ENCODE measurements at places on chromosomes 7 and 10.

DNA sequence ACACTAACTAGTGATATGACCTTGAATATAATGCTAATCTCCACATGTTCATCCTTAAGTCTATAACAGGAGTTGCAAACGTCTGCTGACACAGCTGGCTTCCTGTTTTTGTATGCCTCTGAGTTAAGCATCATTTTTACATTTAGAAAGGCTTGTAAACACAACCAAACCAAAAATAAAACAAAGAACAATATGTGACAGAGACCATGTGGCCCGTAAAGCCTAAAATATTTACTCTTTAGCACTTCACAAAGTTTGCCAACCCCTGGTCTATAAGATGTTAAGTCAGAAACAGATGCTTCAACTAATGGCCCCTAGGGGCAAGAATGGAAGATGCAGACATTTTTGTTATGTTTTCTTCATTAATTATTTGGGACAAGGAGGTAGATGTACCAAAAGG, 109.3 kb downstream of the CPEB3 start:
- no peak for DNase-seq

DNA sequence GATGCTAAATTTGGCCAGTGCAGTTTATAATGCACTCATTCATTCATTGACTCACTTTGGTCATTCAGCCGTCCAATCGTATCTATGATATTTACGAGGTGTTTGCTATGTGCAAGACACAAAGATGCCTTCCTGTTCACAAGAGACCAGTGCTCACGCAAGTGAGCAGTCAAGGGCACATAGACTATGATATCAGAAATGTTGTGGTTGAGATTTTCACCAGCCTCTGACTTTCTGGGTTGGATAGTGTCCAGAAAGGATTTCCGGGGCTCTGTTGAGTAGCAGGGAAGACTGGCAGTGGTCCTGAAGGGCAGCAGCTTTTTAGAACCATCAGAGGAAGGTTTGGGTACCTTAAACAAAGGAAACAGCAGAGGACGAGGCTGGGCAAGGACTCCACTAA, 191.8 kb downstream of the GALNT17 start:
- no peak for DNase-seq

- DNase-seq: peak; percentile 61
Observed at GRCh38 chr10:97714401-97715258, 1.1 kb downstream of the MARVELD1 start.

DNA sequence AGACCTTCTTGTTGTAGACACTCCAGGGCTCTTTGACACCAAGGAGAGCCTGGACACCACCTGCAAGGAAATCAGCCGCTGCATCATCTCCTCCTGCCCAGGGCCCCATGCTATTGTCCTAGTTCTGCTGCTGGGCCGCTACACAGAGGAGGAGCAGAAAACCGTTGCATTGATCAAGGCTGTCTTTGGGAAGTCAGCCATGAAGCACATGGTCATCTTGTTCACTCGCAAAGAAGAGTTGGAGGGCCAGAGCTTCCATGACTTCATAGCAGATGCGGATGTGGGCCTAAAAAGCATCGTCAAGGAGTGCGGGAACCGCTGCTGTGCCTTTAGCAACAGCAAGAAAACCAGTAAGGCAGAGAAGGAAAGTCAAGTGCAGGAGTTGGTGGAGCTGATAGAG, 5.5 kb downstream of the GIMAP7 start:
- DNase-seq: no peak

GRCh38 chr7:45679516-45679915, 105.3 kb downstream of the ADCY1 start:
- no peak for DNase-seq

GRCh38 chr7:73890555-73891147, 29.7 kb downstream of the TMEM270 start:
- no peak for DNase-seq

- DNase-seq: no peak
Observed at GRCh38 chr10:90589825-90590224, 268.0 kb downstream of the HTR7 start.

- no peak for DNase-seq
Observed at GRCh38 chr10:78706726-78707540, 361.8 kb upstream of the ZMIZ1 start.

- DNase-seq: no peak
Observed at GRCh38 chr10:99676426-99676825, 17.1 kb downstream of the ENTPD7 start.

Measured in GM10248 (cell line).